Kasumi-1 (cell line): ENCODE measurements at places on chromosomes 4 and X.

- DNase-seq = no peak
These were observed 655.7 kb upstream of the INTU start for GRCh38 chr4:126976850-126977632.

GRCh38 chr4:3775576-3775975, 9.4 kb downstream of the ADRA2C start:
- no peak for DNase-seq

GRCh38 chr4:162201673-162202072, 37.9 kb upstream of the FSTL5 start:
- no peak for DNase-seq

- no peak for DNase-seq
These were observed 85.5 kb upstream of the ACSL1 start for GRCh38 chr4:184911310-184911709.

DNA sequence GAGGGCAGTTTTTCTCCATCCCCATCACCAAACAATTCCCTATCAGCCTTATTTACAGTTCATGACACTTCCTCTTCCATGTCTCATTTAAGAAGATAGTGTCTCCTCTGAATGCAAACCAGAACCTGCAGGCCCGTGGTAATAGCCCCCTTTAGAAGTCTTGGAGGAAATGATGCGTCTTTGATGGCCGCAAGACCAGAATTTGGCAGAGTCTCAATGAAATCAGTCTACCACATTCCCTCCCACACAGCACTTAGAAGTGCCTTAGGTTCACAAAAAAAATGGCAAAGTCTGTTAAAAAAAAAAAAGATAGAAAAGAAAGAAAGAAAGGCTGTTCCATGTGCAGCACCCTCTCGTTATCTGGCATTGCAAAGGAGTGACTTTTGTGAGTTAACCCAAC, 2.1 kb upstream of the KDR start:
- DNase-seq = peak; percentile 98

- DNase-seq = no peak
These were observed 68.3 kb upstream of the DDX3X start for GRCh38 chrX:41265615-41266014.

DNA sequence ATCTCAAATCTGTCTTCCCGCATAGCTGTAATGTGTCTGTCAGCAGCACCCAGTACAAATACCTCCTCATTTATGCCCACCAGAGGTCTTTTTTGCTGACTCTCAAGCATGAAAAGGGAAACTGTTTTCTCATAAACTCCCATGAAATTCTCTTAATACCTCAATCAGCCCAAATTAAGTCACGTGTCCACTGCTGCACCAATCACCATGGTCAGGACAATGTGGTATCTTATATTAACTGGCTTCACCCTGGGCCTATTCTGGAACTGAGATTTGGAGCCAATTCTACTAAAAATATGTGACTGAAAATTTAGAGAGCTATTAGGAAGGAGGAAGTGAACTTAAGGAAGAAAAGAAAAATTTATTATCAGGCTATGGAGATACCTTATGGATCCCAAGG, 58.4 kb downstream of the IL21 start:
- DNase-seq = no peak

GRCh38 chrX:140163371-140164159, 198.2 kb upstream of the CXorf66 start:
- no peak for DNase-seq

DNA sequence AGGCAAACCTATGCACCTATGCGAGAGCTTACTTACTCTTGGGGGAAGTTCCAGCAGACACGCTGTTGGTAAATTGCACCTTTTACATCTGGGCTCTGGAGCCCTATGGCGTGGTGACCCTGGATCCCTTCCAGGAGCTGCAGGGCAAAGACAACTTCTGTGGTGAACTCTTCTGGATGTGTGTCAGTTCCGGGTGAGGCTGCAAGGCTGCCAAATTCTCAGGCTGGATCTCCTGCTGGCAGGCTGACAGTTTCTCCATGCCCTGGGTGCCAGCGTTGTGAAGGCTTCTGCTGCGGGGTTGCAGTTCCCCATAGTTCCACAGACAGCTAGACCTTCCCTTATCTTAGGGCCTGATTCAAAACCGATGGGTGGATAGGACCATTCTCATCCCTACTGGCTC, 37.9 kb downstream of the RAP2C start:
- no peak for DNase-seq

DNA sequence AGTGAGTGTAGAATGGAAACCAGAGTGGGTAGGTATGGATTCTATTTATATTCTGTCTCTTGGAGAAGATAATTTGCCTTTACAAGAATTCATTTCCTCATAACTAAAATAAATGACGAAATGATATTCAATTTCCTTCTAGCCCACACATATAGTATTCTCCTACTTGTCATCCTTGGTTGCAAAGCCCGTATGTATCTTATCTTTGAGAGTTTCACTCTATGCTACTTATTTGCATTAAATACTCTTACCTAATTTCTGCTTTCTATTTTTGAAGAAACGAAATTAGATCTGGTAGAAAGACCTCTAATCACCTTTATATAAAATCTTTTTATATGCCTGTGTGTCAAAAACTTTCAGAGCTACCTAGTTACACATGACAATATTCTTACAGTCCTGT, 457.7 kb downstream of the NKX6-1 start:
- DNase-seq = no peak

- DNase-seq = no peak
These were observed 19.0 kb upstream of the GK2 start for GRCh38 chr4:79426989-79427388.

DNA sequence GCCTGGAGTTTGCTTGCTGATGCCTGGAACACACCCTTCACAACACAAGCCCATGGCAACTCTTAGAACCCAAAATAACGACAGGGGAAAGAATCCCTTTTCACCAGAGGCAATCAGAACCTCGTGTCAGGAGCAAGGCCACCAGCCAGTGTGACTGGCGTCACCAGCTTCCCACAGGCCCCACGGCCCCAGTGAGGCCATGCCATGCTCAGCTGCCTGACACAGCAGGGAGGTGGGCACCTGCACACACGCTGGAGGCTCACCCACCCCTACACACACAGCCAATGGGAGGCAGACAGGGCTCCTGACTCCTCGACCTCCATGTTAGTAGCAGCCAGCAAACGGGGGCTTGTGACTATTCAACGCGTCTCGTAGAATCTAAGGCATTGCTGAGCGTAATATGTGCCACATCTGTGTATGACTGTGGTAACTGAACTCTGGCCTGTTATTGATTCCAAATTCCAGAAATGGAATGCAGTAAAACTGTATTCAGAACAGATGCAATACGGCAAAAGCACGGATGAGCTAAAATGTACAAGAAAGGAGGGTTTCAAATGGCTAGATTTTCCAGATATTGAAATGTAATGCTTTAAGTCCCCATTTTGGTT, 28.5 kb downstream of the RNF212 start:
- no peak for DNase-seq

DNA sequence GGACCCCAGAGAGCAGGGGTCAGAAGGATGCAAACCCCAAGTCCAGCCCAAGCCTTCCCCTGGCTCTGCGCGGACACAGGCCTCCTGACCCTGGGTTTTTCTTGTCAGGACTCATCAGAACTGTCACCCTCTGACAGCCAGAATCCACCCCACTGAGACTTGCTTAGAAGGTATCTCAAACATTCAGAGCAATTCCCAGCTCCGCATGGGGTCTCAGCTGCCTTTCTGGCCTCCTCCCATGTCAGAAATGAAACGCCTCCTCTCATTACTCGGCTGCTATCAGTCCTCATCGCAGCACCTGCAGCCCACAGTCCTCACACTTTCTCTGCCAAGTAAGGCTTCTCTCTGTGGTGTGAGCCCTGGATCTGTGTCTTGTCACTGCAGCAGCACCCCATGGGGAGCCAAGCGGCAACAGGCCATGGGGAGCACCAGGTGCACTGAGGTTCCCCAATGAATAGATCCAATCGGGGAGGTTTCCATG, 97.8 kb downstream of the WFS1 start:
- no peak for DNase-seq

GRCh38 chrX:136828830-136829229, 48.1 kb upstream of the ARHGEF6 start:
- DNase-seq = peak; percentile 55

- DNase-seq = no peak
These were observed 38.3 kb downstream of the SEC24D start for GRCh38 chr4:118797558-118798142.

- DNase-seq = no peak
These were observed 31.5 kb downstream of the KLHL8 start for GRCh38 chr4:87188932-87189331.

GRCh38 chr4:6925357-6925836, 15.8 kb downstream of the TBC1D14 start:
- DNase-seq = peak; percentile 36

DNA sequence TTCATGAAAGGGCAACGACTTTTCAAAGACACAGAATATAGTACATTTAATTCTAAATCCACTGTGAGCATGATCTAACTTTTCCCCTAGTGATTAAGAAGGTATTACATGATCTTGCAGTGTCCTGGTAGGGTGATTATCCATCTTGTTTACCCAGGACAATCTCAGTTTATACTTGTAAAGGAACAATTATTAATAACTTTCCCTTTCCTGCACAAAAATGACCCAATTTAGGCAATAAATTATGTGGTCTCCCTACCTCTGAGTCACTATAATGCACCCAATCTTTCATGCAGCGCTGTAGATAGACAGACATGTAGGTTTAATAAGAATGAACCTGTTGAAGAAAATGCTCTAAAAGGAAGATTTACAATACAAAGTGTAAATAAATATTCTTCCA, 22.7 kb downstream of the UNC5C start:
- DNase-seq = no peak

DNA sequence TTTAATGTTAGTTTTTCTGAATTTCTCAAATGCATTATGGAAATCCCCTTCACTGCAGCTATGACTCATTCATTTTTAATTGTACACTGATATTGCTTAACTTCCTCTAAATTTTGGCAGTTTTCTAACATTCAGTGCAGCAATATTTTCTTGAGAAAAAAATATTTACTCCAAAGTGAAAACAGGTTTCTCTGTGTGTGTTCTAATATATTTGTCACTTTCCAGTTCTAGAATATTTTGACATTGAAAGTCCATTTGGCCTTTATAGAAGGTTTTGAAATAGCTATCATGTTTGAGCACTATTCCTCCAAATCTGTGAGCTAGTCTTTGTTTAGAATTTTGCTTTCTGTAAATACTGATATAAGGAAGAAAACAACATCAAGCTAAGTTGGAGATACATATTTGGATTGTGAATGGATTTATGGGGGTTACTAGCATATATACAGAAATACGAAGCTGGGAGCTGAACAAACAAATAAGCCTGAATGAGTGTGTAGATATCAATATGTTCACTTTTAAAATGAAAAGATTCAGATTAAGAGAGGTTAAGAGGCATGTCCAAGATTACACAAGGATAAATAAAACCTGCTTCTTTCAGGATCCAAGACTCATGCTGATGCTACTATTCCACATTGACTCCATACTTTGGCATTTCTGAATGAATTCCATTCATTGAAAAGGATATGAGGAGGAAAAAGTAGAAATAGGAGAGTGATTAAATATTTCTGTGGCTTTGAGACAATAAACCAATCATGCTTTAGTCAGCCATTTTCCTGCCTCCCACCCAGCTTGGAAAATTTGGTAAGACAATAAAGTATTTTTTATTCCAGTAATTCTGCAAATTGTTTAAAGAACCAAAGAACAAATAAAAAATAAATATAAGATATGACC, 57.3 kb upstream of the SLIT2 start:
- peak; percentile 41 for DNase-seq

DNA sequence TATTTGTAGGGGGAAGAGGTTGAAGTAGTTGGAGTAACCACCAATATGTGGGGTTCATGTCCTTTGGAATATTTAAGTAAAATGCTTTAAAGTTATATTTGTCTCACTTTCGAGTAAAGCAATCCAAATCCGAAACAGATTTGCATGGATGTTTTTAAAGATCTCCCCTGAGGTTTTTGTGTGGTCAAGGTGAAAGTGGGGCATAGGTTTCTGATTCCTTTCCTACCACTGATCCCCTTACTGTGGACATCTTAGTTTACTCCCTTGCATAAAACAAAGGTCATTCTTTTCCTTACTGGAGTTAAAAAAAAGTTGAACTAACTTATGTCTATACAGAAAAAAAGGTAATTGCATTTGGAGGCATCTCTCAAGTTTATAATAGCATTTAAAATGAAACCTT, 71.9 kb upstream of the PHOX2B start:
- DNase-seq = no peak

DNA sequence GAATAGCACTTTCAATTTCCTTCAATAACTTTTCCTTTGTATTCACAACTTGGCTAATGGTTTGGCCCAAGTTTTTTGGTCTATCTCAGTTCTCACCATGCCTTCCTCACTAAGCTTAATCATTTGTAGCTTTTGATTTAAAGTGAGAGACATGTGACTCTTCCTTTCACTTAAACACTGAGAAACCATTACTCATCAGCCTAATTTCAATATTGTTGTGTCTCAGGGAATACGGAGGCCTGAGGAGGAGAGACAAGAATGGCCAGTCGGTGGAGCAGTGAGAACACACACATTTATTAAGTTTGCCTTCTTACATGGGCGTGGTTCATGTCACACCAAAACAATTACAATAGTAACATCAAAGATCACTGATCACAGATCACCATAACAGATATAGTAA, 56.7 kb downstream of the TSPAN5 start:
- DNase-seq = no peak

DNA sequence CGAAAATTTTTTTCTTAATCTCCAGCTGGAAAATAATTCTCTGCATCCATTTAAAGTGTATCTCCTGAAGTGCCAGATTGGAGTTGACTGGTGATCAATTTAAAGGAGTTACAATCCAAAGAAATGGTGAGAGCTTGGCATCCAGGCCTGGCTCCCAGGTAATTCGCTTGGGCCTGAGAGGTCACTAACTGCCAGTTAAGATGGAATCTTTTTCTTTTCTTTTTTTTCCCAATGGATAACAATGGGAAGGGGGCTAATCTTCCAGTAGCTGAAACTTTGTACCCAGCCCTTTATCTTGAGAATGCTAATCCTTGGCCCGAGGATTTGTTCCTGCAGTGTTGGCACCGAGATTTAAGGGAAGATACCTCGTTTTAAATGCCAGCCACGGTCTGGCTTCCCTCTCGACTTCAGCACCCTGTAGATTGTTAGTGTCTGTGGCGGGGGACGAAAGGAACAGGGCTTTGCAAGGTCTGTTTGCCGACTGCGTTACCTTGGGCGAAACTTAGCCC, 13.3 kb upstream of the PITX2 start:
- DNase-seq = no peak

- peak; percentile 72 for DNase-seq
These were observed 11.4 kb upstream of the MCUB start for GRCh38 chr4:109548655-109549054.

GRCh38 chrX:114152130-114152529, 431.8 kb upstream of the HTR2C start:
- DNase-seq = peak; percentile 15

DNA sequence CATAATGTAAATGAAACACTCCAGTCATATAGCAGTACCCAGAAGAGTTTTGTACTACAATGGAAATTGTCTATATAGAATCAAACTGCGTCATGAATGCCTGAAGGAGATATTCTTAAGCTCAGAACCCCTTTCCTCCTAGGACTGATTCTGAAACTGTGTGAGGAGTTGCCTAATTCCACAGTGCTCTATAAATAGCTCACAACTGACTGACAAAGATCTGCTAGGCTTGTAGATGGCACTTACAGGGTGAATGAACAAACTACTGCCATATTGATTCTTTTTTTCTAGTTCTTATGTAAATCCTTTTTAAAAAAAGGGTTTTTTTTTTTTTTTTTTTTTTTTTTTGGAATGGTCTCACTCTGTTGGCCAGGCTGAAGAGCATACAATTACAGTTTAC, 30.1 kb upstream of the UGT2B17 start:
- no peak for DNase-seq

- peak; percentile 90 for DNase-seq
These were observed 39.2 kb downstream of the COPS4 start for GRCh38 chr4:83074086-83074704.

GRCh38 chrX:7179446-7179845, 31.5 kb upstream of the PUDP start:
- no peak for DNase-seq
